ENCODE measurements at places on chromosomes 4 and X.
A peak's percentile ranks its signal among the peaks of the same experiment; 100 is the strongest.

- peak; percentile 39 for DNase-seq
These were observed 34.2 kb downstream of the WDR13 start for GRCh38 chrX:48631376-48632090.

GRCh38 chrX:153626025-153626633 is 20.9 kb upstream of the DUSP9 start:
- no peak for DNase-seq

GRCh38 chrX:36963069-36963808 is 44.9 kb upstream of the FAM47C start:
- peak; percentile 17 for DNase-seq

GRCh38 chr4:94165256-94165655 is 42.4 kb upstream of the SMARCAD1 start:
- no peak for DNase-seq

DNA sequence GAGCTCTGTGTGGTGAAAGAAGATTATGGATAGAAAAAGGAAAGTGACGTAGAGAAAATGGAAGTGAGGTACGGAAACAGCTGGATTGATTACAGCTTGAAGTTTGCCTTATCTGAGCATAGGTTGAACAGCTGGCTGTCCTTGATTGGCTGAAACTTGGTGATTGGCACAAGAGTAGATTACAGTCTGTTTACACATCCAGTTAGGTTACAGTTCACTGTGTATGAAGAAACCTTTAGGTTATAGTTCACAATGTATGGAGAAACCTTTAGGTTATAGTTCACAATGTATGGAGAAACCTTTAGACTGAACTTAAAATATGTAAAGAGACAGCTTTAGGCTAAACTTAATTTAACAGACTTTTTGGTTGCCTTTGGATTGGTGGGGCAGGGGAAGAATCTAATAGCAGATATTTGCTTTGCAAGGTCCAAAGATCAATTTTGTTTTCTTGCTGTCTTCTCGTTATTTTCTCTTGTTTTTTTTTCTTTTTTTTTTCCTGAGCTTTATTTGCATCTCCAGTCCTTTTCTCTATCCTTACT is 15.6 kb upstream of the ART3 start:
- no peak for DNase-seq

- DNase-seq = no peak
These were observed 216.1 kb upstream of the PSAPL1 start for GRCh38 chr4:7650606-7651385.
